ENCODE measurements at places on chromosomes 12 and 14. TPM values are rescaled to one million over a fixed set of nuclear protein-coding genes. Genes with fewer than 3 reads are reported as not detected.

DNA sequence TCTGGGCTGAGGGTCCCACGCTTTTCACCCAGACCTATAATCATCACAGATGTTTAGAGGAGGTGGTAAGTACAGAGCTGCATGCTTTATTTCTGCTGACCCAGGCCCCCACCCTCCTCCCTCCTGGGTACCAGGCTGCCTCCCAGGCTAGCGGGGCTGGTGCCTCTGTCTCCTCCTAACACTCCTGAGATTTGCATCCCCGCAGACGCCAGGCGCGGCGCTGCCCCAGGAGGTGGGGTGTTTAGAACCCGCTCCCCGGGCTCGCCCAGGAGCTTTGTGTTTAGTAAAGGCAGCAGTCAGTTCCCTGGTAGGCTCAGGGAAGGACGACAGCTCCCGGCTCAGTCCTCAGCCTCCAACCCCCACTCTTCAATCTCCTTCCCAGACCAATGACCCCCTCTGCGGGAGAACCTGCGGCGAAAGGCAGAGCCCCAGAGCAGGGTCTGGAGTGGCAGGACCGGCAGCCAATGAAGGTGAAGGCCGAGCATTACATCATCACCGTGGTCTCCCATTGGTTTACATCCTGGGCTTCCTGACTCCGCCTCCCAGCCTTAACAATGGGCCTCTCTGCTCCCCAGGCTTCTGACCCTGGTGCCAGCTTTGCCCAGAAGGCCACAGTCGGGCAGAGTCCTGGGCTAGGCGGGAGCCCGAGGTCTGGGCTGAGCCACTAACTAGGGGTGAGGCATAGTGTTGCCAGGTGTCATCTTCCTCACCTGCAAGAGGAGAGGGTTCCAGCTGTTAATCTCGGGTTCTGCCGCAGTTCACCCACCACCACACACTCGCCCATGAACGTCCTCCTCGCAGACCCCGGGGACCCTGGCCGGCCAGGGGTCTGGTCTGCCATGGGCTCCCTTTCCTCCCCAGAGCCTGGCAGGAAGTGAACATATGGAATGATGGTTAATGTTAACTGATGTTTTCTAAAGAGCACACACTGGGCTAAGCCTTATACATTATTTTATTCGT lies 57.5 kb downstream of the CALM1 start:
- DNase-seq: peak; percentile 98

OTOGL gene
- 0.11 TPM for total RNA-seq

GRCh38 chr12:124566161-124566996 lies 1.0 kb downstream of the NCOR2 start:
- peak; percentile 91 for DNase-seq

PCED1B gene
- total RNA-seq: 3.3 TPM

- DNase-seq: no peak
These were observed 33.4 kb downstream of the CCER1 start for GRCh38 chr12:90921536-90921935.

DNA sequence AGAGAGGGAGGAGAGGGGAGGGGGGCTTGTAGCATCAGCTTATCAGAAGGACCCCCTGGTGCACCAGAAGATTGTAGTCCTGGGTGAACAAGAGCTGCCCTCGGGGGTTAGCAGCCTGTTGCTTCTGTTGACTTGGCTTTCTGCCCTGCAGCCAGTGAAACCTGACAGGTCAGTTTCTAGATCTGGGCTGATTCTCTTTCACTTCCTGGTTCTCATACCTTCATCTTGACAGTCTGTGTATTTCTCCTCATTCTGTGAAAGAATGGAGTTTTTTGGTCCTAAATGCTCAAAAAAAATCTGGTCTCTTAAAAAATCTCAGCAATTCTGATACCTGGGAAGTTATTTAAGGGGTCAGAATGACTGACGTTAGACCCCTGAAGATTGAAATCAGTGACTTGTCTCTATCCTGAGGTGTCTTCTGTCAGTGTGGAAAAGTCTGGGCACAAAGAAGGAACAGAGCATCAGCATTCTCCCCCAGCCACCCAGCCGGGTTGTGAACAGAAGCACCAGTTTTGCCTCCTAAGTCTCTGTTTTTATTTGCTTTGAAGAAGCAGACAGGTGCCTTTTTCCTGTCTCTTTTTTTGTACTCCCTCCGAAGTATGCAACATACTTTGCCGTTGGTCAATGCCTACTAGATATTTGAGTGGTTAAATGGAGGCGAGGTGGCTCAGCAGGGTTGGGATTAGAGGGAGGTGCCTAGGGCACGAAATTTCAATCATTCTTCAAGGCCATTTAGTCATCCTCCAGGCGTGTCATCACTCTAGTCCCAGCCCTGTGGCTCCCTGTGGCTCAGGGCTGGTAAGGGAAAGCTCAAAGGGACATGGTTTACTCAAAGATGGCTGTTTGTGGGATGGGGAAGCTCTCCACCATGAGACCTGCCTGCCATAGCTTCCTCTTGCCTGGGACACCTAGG lies 24.0 kb downstream of the TTC9 start:
- DNase-seq: no peak

- DNase-seq: no peak
These were observed 345.7 kb downstream of the NOVA1 start for GRCh38 chr14:26252176-26252575.

DNA sequence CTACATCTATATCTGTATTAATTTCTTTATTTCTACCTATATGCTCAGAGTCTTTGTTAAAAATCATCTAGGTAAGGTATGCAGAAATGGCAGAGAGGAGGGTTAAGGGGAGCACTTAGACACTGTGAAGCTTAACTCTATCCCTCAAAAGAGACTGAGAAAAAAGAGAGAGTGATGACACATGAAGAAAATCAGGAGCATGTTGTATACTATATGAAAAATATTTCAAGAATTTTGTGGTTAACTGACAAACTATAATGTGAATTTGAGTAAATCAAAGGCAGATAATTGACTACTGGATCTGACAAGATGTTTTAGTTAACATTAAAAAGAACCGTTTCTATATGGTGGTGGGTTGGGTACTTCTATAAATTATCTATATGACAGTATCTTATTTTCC lies 1814.2 kb upstream of the SEL1L start:
- DNase-seq: no peak

DNA sequence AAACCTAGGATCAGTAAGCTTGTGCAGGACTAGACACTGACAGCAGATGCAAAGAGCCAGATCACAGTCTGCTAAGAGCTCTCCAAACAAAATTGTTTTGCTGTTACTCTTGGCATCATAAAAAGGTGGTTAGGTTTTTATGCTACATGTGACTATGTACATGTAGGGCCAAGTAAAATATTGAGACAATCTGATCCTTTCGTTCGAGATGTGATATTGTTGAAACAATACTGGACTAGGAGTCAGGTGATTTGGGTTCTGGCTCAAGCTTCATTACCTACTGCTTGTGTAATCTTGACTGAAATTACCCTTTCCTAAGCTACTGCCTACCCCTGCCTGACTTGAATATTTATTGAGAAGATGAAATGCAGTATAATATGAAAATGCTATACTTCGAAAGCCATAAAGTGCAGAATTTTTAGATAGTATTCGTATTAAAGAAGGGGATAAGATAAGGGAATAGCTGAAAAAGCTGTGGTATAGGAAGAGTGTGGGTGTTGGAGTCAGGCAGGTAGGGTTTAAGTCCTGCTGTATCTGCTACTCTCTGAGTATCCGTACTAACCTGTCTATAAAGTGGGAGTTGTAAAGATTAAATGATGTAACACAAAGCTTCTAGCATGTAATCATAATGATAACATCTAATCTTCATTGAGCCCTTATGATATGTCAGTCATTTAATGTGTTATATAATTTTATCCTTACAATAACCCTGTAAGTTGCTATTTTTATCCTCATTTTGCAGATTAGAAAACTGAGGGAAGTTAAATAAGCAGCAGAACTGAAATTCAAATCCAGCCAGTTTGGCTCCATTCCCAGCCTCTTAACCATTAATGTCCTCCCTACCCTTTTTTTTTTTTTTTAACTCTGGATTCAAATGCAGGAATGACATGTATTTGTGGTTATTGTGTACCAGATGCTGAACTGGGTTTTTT lies 38.6 kb upstream of the ATF1 start:
- no peak for DNase-seq

CDKN1B gene
- total RNA-seq: 28.3 TPM

- DNase-seq: peak; percentile 47
These were observed 877 bp downstream of the BAG5 start for GRCh38 chr14:103561381-103562178.

DNA sequence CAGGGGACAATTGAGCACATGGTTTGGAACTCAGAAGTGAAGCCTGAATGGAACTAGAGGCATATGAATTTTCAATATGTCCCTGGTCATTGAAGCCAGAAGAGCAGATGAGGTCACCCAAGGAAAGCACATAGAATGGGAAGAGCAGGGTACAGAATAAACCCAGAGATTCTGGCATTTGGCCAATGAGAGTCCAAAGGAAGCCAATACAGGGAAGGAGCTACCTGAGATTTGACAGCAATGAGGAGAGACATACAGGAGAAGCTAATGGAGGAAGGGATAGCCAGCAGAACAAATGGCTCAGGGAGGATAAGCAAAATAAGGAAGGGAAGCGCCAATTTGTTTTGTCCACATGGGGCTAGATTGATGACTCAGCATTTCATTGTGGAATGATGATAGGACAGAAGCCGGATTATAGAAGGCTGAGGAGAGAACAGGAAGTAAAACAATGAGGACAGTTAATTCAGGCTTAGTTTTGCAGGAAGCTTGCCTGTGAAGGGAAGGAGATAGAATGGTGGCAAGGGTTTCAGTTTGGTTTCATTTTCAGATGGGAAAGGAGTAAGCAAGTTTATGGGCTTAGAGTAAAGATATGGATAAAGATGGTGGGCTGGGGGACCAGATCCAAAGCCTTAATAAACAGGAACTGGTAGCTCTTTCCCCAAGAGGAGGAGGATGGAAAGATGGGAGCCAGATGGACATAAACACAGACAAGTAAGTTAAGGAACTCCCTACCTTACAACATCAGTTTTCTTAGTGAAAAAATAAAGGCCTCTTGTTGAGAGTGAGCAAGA lies 3.2 kb upstream of the SPTSSA start:
- no peak for DNase-seq

GRCh38 chr14:92677087-92677668 lies 71.2 kb downstream of the LGMN start:
- DNase-seq: no peak

ACVRL1 gene
- total RNA-seq: not detected

DNA sequence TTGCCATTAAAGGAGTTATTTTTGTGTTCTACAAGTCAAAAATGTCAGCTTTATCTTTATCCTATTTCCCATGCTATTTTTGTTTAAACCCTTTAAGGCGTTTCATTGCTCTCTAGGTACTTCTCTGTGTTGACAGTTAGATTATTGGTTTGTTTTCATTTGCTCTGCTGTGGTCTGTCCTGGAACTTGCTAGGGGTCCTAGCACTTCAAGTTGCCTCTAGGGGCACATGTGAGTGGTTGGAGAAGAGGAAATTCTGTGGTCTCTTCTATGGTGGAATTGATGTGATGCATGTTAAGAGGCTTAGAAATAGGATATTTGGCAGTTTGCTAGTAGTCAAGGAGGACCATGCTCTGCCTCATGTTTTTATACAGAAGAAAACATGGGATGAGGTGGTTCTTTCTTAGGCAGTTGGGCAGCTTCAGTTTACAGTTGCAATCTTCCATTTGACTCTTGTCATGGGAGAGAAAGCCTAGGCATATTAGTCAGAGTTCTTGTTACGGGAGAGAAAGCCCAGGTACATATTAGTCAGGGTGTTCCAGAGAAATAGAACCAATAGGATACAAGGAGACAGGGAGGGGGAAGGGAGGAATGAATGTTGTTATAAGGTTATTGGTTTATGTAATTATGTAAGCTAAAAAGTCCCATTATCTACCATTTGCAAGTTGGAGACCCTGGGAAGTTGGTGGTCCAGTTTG lies 14.4 kb downstream of the TTLL5 start:
- DNase-seq: no peak

DNA sequence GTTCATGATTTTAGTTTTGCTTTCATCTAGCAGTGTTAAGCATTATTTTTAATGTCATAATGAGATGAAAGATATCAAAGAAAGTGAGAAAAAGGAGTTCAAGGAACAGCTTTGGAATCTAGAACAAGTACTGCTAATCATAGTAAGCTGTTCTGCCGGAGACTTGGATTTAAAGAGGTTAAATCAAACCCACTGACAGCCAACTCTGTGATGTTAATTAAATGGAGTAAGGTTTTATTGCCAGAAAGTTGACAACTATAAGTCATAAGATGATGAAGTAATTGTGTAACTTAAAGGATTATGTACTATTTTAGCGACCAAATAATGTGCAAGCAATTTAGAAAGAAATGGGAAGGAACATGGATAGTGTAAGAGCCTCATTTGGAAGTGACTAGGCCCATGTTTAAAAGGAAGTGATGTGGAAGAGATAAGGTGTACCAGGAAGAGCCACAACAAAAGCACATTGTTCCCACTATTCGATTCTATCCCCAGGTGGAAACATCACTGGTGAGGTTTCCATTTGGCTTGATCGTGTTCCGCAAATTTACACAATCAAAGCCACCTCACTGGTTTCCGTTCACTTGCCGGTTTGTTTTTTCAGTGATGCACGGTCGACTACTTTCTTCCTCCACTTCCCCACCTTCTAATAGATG lies 388.5 kb downstream of the PAWR start:
- DNase-seq: no peak

- DNase-seq: no peak
These were observed 20.7 kb downstream of the NAA25 start for GRCh38 chr12:112087851-112088250.

GRCh38 chr12:105018776-105019175 lies 32.7 kb downstream of the NOPCHAP1 start:
- DNase-seq: no peak

POTEG gene
- not detected for total RNA-seq

KRT7 gene
- 8.9 TPM for total RNA-seq

DNA sequence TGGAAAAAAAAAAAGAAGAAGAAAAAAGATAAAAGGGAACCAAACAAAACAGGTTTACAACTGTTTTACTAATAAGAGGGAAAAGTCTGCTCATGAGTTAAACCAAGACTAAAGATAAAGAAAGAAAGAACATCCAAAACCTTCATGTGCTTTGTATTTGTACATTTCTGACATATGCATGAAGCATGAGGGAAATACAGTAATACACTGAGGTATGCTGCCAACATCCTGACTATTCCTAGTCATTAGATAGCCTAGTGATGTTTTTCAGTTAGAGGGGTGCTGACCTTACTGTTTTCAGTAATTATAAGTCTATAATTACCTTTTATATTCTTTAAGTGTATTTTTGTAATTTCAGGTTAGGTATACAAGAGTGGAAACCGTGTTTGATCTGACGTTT lies 793.3 kb downstream of the DIO2 start:
- DNase-seq: no peak

GRCh38 chr12:4794491-4794890 lies 74.3 kb downstream of the GALNT8 start:
- DNase-seq: no peak
